Neuronal stem cell (in vitro differentiated cells): ENCODE measurements at places on chromosomes 4 and X.
A peak's percentile ranks its signal among the peaks of the same experiment; 100 is the strongest.

DNA sequence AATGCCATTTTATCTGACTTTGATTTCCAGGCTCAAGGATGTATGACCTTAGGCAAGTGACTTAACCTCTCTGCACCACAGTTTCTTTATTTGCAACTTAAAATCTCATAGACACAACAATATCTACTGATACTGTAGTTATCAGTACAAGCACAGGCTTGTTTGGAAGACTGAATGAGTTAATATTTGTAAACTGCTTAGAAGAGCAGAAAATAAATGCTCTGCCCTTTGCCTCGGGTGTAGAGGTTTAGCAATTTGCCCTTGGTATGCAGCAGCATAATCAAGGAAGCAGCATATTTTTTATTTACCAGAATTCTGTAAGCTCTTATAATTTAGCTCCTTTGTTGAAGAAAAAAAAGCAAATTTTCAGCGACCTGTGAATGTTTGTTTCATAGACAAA lies 2.9 kb upstream of the CXCL1 start:
- DNase-seq, result no peak

- DNase-seq, result no peak
These were observed 359.0 kb upstream of the MAGEB16 start for GRCh38 chrX:35439034-35439660.

DNA sequence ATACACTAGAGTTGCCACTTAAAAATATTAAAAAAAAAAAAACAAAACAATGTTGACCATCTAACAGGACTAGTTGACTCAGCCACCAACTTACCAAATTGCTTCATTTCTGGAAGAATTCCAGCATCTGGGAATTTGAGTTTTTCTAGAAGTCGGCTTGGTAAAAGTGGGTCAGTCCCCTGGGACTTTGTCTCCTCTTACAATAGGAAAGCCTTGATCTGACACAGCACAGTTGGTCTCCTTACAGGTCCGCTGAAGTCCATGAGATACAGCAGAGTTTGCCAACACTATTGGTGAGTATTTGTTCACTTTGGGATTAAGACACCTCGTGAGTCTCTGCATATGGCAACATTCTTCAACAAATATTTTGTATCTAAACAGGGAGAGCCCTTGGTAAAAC lies 18.2 kb upstream of the DDIT4L start:
- DNase-seq, result no peak

- no peak for DNase-seq
These were observed 6.3 kb downstream of the GSTCD start for GRCh38 chr4:105714932-105715331.

GRCh38 chr4:9952415-9952950 lies 68.8 kb downstream of the SLC2A9 start:
- no peak for DNase-seq

DNA sequence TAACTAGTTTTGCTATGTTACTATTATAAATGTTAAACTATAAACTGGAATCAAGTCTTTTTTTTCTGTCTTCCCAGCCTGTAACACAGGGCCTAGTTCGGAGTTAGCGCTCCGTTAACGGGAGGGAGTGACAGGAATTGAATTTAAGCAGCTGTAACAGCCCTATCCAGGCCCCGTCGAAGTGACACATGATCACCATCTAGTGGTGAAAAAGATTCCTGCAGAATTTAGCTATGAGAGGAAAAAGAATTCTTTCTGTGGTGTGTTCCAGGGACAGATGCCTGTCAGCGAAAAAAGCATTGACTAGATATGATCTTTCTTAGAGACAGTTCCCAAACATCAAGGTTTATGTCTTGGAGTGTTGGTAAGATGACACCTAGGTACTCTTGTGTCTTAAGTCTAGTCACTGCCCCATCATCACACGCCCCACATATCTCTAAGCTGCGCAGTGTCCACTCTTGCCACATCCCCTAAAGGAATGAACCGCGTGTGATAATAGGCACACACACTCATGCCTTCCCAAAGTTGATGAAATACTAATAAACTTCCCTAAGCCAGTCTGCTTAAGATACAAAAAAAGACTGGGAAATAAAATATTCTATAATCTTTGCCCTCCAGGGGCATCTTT lies 2.1 kb downstream of the GAB3 start:
- DNase-seq, result peak; percentile 23

DNA sequence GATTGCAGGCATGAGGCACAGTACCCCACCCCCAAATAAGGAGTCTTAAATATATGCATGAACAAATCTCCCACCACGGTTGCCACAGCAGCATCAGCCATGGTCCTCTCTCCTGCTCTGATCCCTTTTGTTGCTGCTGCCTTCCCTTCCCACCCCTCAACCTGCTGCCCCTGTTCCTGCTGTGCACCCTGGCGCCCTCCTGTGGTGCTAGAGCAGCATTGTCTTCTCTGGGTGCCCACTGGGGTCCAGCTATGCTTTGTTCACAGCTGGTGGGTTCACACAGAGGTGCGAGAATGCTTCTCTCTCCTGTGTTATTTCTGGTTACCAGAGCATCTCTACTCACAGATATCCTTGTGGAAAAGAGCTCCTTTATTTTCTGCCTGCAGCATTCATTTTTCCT lies 116.2 kb downstream of the GATB start:
- peak; percentile 57 for DNase-seq

- no peak for DNase-seq
These were observed 60.7 kb upstream of the PITX2 start for GRCh38 chr4:110683601-110684000.

- DNase-seq, result no peak
These were observed 45.7 kb upstream of the MAGED4 start for GRCh38 chrX:52138830-52139544.
